ENCODE measurements at places on chromosomes 13 and 19. TPM values are rescaled to one million over a fixed set of nuclear protein-coding genes. Genes with fewer than 3 reads are reported as not detected.

The NUMBL gene
- 57.1 TPM for total RNA-seq

The MISP gene
- total RNA-seq = not detected

The CNFN gene
- 1.8 TPM for total RNA-seq

The RANBP3 gene
- 42.9 TPM for total RNA-seq

The LHB gene
- total RNA-seq = not detected

The OR7A10 gene
- total RNA-seq = not detected

The IGFL1 gene
- not detected for total RNA-seq

The PSG3 gene
- total RNA-seq = not detected

The MEF2B gene
- total RNA-seq = not detected

The ATP4A gene
- total RNA-seq = not detected

The CGB2 gene
- not detected for total RNA-seq

The CYP2A7 gene
- total RNA-seq = not detected

The NTF4 gene
- total RNA-seq = 1.1 TPM

The ZNF823 gene
- total RNA-seq = 2.7 TPM

The NR2C2AP gene
- 2.1 TPM for total RNA-seq

The LILRA2 gene
- total RNA-seq = not detected

The MCEMP1 gene
- total RNA-seq = not detected

The PSG1 gene
- not detected for total RNA-seq

The MISP3 gene
- 0.35 TPM for total RNA-seq

The SLC10A2 gene
- not detected for total RNA-seq

The SIGLEC11 gene
- not detected for total RNA-seq

The SYCN gene
- not detected for total RNA-seq

The PGLYRP2 gene
- not detected for total RNA-seq

The PTGER1 gene
- total RNA-seq = 8.2 TPM

The THSD1 gene
- 5.6 TPM for total RNA-seq

The DDX39A gene
- total RNA-seq = 28.9 TPM

Data from pericardium fibroblast (primary cell).